Stimulated activated CD8-positive, alpha-beta memory T cell treated with anti-CD3 and anti-CD28 coated beads, Interleukin-4, amount 100 ng/mL, for 4 hours (primary cell): ENCODE measurements at places on chromosomes 11 and 22.

DNA sequence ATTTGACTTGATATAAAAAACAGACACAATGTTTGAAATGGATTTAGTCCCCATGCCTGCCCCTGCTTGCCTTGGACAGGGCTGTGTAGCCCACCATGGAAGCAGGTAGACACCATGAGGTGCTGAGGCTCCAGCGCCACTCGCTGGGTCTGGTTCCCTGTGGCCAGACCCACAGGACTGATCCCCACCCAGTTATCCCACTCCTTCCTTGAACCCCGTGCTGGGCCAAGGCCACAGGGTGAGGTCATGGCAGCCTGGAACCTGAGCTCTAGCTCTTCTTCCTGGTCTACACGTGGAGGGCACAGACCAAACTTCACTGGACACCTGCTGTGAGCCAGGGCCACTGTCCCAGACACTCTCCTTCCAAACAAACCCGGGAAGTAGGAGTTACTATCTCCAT, 42.5 kb downstream of the GAB4 start:
- DNase-seq = no peak

DNA sequence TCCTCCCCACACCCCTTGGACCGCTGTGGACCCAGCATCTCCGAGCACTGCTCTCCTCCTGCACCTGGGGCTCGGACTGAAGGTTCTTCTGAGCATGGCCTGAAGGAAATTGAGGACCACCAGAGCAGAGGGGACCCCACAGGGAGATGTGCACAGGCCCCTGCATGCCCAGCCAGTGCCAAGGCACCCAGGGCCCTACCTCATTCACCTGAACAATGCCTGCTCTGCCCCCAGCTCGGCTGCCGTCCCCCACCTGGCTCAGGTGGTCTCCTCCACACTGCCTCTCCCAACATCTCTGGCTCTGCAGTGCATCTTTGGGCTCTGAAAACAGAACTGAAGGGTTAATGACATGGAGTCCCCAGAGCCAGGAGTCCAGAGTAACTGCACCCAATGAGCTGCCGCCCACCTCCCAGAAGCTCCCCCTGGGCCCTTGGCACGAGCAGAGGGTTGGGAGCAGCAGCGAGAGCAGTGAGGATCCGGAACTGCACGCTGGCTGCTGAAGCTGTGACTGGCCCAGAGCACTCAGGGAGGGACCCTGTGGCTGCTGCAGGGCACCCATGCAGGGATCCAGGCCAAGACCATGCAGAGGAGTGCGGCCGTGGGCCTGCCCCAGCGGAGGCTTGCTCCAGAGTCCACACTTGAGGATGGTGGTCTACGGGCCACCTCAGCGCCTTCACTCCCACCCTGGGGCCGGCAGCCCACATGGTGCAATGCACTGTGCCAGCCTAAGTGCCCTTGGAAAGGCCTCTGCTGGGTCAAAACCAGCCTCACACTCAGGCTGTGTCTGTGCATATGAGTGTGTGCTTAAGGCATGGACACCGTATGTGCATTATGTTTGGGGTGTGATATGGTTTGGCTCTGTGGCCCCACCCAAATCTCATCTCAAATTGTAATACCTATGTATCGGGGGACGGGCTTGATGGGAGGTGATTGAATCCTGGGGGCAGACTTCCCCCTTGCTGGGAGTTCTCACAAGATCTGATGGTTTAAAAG, 686.1 kb downstream of the TBC1D22A start:
- DNase-seq = no peak

DNA sequence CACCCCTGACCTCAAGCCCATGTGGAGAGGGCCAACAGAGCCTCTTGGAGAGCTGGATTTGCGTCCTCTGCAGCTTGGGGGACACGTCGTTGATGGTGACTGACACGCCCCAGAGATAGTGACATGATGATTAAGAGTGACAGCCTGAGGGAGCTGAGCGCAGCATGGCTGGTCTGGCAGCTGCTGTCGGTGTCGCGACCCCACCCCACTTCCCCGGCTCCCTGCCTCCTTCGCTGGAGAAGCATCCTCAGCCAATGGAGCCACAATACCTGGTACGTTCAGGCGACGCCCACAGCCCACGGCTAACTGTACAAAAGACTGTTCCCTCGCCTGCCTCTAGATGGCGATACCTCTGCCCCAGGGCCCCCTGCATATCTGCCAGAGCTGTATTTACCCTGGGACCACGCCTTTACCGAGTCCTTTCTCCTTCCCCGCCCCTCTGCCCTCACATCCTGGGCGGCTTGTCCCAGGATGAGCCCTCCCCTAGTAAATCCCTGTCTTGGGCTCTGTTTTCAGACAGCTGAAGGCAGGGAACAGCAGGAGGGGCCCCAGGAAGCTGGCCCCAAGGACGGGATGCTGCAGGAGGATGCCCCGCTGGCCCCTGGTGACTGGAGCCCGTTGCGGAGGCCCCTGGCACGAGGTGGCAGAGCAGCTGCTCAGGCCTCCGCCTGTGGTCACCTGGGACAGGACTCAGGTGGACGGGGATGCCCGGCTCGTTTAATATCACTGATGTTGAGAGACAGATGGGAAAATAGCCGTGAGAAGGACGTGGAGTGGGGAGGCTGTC, 90.6 kb downstream of the RPS6KA4 start:
- DNase-seq = peak; percentile 25

- DNase-seq = no peak
Measured at GRCh38 chr11:111846636-111847035, 24.7 kb downstream of the ALG9 start.

GRCh38 chr11:498297-499181, 8.5 kb downstream of the RNH1 start:
- DNase-seq = no peak

GRCh38 chr22:17824457-17824856, 50.2 kb upstream of the BID start:
- DNase-seq = no peak

GRCh38 chr11:130396965-130397364, 31.4 kb downstream of the ADAMTS8 start:
- no peak for DNase-seq

DNA sequence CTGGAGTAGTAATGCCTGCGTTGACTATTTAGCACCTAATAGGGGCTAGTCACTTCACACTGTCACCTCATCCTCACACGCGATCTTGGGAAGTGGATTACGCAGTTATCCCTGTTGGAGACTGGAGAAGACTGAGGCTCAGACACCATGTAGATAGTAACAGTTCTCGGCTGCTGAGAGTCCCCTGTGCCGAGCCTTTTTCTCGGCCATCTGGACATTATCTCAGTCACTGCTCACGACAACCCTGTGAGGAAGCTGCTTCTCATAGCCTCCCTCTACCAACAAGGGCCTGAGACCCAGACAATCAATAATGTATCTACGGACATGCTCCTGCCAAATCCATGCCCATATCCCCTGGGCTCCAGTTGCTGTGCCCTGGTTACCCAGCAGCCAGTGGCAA, 25.9 kb downstream of the SCUBE1 start:
- DNase-seq = no peak

DNA sequence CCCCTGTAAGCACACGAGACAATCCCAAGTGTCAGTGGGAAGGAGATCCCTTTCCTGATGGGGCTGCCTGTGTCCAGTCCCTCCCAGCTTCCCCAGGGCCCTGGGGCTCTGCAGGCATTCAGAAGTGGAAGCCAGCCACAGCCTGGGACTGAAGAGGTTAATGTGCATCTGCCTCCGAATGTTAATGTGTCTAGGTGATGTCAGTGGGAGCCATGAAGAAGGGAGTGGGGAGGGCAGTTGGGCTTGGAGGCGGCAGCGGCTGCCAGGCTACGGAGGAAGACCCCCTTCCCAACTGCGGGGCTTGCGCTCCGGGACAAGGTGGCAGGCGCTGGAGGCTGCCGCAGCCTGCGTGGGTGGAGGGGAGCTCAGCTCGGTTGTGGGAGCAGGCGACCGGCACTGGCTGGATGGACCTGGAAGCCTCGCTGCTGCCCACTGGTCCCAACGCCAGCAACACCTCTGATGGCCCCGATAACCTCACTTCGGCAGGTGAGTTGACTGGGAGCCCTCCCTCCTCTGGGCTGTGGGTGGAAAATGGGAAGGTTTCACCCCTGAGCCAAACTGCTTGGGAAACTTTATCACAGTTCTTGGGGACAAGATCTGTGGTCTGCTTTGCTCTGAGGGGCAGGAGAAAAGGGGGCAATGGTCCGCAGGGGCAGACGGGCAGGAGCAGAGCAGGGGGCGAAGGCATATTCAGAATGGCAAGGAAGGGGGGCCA, at the start of gene MCHR1:
TSS of gene MCHR1 (plus strand) at position 236 of the 715 bp plus-strand sequence. CDS start at position 405, 169 bp downstream.
- no peak for DNase-seq

- no peak for DNase-seq
Measured at GRCh38 chr11:45212566-45213315, 66.3 kb downstream of the PRDM11 start.

GRCh38 chr11:7436657-7437056, 48.6 kb upstream of the OLFML1 start:
- no peak for DNase-seq

GRCh38 chr11:2581151-2581930, 118.5 kb downstream of the KCNQ1OT1 start:
- DNase-seq = no peak

DNA sequence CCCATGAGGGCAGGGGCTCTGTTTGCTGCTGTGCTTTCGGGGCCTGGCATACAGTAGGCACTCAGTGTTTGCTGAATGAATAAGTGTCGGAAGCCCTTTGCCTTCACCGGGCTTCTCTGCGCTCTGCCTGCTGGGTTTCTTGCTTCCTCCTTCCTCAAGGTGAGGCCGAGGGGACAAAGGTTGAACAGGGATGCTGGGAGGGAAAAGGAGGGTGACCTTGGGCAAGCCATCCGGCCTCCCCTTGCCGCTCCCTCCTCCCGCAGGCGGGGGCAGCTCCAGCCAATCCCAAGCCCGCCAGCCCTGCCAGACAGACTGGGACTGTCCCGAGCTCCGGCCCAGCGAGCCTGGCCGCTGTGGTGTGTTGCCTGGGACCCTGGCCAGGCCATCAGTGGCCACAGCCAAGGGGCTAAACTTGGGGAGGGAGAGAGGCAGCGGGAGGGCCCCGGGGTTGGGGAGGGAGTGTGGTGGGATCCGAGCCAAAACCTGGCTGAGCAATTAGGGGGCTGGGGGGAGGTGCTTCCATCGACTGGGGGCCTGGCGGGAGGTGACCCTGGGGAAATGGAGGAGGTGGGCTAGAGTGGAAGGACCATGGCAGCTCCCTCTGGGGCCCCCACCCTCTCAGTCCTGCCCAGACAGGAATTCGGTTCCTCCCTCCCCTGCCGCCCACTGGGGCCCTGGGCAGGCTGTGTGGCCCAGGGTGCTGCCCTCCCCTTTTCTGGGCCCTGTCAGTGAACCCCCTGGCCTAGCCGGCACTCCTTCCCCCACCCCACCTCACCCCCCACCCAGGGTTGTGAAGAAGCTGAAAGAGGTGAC, 3.4 kb upstream of the RCOR2 start:
- DNase-seq = no peak

GRCh38 chr11:58968251-58968711, 29.0 kb downstream of the GLYATL1 start:
- no peak for DNase-seq

DNA sequence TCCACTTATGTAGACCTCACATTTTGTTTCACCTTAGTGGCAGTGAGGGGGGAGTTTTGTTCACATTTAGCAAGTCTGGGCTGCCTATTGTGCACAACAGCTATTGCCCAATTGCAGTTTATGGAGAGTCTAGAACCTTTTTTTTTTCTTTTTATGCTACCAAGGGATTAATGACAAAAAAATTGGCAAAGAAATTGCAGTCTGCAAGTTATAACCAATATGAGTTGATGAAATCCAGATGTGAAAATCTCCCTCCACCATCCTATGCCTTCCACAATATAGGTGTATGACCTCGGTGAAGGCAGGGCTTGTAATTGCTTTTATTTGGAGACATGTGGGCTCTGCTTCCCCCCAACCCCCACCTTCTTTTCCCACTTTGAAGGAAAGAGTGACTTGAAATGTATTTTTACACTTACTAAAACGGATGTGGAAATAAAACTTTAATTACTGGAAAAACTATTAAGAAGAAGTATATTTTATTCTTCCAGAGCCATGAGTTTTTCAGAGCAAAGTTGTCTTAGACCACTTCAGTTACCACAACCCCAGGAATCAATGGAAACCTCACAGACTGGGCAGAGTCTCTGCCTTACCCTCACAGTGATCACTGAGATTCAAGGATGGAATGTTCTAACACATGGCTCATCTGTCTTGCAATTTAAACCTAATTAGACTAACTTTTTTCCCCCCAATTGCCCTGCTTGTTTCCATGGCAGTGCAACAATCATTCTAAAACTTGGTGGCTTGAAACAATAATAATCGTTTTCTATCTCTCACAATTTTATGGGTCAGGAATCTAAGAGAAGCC, 120.8 kb upstream of the SLC5A12 start:
- no peak for DNase-seq

DNA sequence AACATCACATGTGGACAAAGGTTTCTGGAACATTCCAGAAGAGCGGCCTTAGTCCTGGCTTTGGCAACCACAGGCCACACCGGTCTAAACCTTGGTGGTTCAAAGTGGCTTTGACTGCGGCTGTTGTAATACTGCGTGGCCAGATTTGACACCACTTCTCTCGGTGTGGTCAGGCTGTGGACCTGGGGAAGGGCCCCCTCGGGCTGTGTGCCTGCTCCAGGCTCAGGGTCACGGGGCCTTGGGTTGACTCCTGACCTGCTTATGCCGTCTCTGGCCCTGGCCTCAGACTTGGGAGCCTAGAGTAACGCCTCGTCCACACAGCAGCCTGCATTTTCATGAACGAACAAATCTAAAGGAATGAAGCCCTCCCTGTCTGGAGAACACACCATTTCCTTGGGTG, 118.0 kb downstream of the PHF21B start:
- no peak for DNase-seq

GRCh38 chr22:27474711-27475547, 326.6 kb downstream of the MN1 start:
- DNase-seq = no peak

DNA sequence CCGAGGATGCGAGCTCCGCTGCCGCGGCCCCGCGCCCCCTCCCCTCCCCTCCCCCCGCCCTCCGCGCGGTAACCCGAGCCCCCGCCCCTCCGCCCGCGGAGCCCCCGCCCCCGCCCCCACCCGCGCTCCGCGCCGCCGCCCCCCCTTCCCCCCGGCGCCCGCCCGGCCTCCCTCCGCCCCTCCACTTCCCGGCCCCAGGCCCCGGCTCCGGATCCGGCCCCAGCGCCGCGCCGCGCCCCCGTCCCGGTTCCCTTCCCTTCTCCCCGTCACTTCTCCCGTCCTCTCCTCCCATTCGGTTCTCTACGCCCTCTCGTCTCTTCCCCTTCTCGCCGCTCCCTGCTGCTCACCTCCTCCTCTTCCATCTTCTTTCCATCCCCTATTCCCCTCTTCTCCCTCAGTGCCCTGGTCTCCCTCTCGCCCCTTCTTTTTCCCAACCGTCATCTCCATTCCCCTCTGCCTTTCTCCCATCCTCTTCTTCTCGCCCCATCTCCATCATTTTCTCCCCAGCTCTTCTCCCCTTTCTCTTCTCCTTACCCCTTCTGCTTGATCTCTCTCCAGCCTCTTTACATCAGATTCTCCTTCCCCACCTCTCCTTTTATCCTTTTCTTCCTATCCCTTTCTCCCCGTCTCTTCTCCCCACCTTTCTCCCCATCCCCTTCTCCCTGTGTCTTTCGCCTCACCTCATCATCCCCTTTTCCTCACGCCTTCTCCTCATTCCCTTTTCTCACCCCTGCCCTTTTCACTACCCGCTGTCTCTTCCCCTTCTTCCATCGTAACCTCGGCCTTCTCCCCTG, at the start of gene DCHS1:
TSS of gene DCHS1 (minus strand) at position 20 of the 794 bp plus-strand sequence. CDS start 14,196 bp downstream, outside the sequence.
- DNase-seq = no peak

- no peak for DNase-seq
Measured at GRCh38 chr11:47905358-47906059, 57.4 kb upstream of the NUP160 start.
